ENCODE measurements at places on chromosomes 3 and 15.

GRCh38 chr15:51223771-51224229 lies 114.6 kb downstream of the CYP19A1 start:
- DNase-seq: no peak

- DNase-seq: no peak
Measured at GRCh38 chr15:36988947-36989346, 111.4 kb downstream of the MEIS2 start.

GRCh38 chr15:41817327-41817726 lies 10.6 kb upstream of the JMJD7 start:
- DNase-seq: peak; percentile 37

DNA sequence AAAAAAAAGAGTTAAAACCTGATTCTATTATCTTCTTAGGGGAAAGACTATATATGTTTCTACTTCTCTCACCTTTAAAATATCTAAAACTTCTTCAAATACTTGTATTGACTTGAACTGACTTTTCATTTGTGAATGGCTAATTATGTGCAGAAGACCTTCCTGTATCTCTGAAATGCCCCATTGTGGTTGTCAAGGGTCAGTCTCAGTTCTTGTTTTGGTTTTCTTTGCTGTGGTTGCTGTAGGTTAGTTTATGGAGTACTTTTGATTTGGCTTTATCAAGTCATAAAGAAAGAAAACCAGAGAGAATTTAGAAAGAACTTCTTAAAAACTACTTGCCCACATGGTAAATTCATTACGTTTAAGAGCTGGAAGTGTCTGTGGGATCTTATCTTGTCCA lies 345.3 kb upstream of the POU1F1 start:
- DNase-seq: no peak

DNA sequence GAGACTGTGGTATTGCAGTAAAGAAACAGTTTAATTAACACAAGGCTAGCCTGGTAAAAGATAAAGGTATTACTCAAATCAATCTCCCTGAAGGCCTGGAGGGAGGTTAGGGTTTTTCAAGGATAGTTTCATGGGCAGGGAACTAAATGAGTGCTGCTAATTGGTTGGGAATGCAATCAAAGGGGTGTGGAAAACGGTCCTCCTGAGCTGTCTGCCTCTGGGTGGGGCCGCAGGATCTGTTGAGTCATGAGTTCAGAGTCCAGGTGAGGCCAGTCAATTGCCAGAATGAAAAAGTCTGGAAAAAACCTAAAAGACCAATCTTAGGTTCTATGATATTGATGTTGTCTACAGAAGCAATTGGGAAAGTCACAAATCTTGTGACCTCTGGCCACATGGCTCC lies 293.2 kb downstream of the MCTP2 start:
- no peak for DNase-seq

GRCh38 chr3:45639044-45639392 lies 44.5 kb downstream of the LIMD1 start:
- DNase-seq: no peak

- DNase-seq: no peak
Measured at GRCh38 chr15:76368122-76368621, 31.6 kb downstream of the ISL2 start.

DNA sequence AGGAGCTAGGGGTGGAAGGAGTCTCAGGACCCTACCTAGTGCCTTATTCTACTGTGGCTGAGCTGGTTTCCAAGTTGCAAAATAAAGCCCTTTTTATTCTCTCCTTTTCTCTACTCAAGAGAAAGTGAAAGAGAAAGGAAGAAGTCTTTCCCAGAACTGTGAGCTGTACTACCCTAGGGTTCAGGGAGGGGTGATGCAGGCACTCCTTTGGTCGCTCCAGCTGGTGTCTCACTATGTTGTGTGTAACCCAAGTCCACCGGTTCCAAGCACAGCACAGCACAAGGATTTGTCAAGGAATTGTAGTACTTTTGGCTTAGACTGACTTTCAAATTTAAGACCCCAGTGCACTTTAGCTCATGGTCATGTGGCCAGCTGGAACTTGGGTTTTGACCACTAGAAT lies 1721.7 kb downstream of the OTOL1 start:
- peak; percentile 10 for DNase-seq

DNA sequence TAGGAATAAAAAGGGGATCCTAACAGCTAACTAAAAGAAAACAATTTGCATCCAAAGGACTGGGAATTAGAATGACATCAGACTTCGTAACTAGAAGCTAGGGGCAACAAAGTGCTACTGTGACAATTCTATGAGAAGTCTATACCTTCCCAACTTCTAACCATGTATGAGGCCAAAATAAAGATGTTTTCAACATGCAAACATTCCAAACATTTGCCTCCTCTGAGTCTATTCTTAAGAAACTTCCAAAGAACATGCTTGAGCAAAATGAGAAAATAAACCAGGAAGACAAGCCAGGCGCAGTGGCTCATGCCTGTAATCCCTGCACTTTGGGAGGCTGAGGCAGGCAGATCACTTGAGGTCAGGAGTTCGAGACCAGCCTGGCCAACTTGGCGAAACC lies 13.1 kb upstream of the RNF7 start:
- DNase-seq: no peak

- no peak for DNase-seq
Measured at GRCh38 chr3:132643366-132643765, 16.2 kb downstream of the ACAD11 start.

- DNase-seq: no peak
Measured at GRCh38 chr15:57286446-57287122, 89.7 kb upstream of the CGNL1 start.

GRCh38 chr3:100879195-100879810 lies 113.9 kb downstream of the ABI3BP start:
- no peak for DNase-seq

- DNase-seq: no peak
Measured at GRCh38 chr3:186162221-186162620, 53.3 kb upstream of the ETV5 start.

DNA sequence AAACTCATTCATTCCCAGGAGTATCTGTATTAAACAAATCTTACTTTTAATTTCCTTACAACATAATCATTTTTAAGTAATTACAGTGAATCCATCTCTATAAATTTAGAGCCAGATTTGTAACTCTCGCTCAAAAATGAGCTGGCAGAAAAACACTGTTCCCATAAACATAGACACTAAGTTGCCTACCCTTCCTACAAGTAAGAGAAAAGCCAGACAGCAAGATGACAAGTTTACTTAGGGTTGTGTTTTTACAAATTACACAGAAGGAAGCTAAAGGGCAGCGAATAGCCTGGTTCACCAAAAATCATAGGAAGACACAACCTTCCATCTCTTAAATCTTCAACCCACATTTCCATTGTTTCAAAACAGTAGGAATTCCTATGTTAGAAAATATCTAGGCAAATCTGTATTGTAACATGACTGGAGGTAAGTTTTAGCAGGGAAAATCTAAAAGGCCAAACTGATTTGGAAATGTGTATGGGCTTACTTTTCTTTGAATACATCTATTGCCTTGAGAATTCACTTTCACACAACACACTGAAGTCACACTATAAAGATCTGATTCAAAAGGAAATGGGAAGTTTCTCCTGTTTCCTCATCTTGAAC lies 21.7 kb downstream of the HERC1 start:
- DNase-seq: no peak

- DNase-seq: no peak
Measured at GRCh38 chr15:34810443-34811129, 15.2 kb upstream of the ACTC1 start.

- DNase-seq: no peak
Measured at GRCh38 chr3:190444006-190444405, 5.7 kb downstream of the TMEM207 start.

DNA sequence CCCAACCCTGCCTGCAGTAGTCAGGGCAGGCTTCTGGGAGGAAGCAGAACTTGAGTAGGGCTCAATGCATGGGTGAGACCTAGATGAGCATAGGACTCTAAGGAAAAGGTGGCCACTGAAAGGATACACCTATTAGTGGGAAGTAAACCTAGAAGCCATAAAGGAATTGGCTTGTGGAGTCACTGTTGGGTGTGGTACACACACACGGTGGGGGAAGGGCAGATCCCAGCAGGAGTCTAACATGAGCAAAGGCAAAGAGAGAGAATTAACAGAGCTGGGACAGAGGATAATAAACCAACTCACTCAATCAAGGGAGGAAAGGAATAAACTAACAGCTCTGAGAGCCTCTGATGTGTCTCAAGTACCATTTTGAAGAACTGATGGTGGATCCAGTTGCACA lies 23.1 kb downstream of the DAPK2 start:
- no peak for DNase-seq

DNA sequence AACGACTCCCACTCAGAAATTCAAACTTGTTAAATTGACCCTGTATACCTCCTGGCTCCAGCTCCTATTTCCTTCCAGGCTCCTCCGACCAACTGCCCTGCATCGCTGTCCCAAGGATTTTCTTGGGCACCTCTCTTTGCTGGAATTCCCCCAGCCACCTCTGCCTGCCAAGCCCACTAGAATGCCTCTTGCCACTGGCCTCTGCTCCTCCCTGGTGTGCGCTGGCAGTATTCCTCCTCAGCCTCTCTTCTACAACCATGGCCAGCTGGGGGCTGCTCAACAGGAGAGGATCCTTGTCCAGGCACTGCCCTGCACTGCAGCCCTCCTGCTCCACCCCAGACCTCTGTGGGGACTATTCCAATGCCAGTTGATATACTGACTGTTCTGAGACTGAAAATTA lies 7.4 kb downstream of the WNT7A start:
- no peak for DNase-seq

DNA sequence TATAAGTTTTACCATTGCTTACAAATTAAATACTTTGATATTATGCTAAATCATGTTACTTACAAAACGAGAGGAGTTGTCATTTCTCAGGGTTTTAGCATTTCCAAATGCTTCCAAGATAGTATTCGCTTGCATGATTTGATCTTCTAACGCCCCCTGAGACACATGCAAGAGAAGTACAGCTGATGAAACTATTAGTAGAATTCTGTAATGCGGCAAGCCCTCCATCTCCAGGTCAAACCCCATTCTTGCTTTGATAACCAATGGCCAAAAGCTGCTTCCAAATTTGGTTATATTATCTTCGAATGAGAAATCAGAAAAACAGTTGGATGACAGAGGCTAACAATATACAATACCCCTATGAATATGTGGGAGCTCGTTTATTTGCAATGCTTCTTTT lies 14.7 kb downstream of the MYH15 start:
- DNase-seq: no peak

- no peak for DNase-seq
Measured at GRCh38 chr3:134711284-134711683, 60.5 kb upstream of the KY start.

GRCh38 chr3:51719410-51720025 lies 12.7 kb downstream of the GRM2 start:
- DNase-seq: no peak

DNA sequence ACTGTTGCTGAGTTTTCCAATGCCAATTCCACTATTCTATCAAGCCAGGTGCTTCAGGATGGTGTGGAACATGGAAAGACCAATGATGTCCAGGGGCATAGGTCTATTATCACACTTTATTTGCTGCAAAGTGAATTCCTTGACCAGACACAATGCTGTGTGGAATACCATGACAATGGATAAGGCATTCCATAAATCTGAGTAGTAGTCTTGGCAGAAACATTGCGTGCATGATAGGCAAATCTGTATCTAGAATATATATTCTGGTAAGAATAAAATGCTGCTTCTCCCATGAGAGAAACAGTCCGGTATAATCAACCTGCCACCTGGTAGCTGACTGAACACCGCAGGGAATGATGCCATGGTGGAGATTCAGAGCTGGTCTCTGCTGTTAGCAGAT lies 70.0 kb upstream of the ALDH1A3 start:
- DNase-seq: no peak

GRCh38 chr3:78455166-78455565 lies 1312.6 kb downstream of the ROBO1 start:
- no peak for DNase-seq

GRCh38 chr15:101526442-101526841 lies 36.9 kb upstream of the PCSK6 start:
- DNase-seq: no peak

- no peak for DNase-seq
Measured at GRCh38 chr3:9727743-9728142, 3.8 kb upstream of the BRPF1 start.

- no peak for DNase-seq
Measured at GRCh38 chr3:187006864-187007630, 76.7 kb downstream of the ST6GAL1 start.

- no peak for DNase-seq
Measured at GRCh38 chr3:32837789-32838188, 20.0 kb downstream of the TRIM71 start.

DNA sequence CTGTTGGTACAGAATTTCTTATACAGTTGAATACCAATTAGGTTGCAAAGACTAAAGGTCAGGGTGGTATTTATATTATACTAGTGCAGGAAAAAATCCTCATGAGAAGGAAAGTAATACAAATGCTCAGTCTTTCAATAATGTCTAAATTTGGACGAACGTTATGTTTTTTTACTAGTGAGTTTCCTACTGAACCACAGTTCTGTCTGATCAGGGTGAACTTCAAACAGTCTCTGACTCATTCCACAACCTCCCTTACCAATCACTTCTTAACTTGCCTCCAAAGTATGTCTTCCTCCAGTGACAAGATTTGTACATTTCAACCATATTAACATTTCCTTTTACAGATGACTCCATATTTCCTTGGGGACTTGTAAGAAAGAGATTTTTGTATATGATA lies 3.4 kb downstream of the TMEM212 start:
- no peak for DNase-seq

- DNase-seq: peak; percentile 89
Measured at GRCh38 chr15:68818066-68818768, 2.5 kb downstream of the ANP32A start.

GRCh38 chr3:187840856-187841255 lies 95.6 kb upstream of the BCL6 start:
- DNase-seq: no peak

- no peak for DNase-seq
Measured at GRCh38 chr3:115141033-115141757, 5.9 kb downstream of the ZBTB20 start.

- DNase-seq: no peak
Measured at GRCh38 chr3:182521339-182521738, 272.0 kb upstream of the ATP11B start.

- DNase-seq: no peak
Measured at GRCh38 chr15:69096196-69096595, 64.2 kb upstream of the GLCE start.

GRCh38 chr3:72331076-72331475 lies 517.2 kb downstream of the SHQ1 start:
- DNase-seq: no peak

- DNase-seq: no peak
Measured at GRCh38 chr15:44529864-44530604, 6.9 kb upstream of the EIF3J start.
